ENCODE measurements at places on chromosomes 4 and X. TPM values are rescaled to one million over a fixed set of nuclear protein-coding genes. Genes with fewer than 3 reads are reported as not detected.

Gene HSFX3
- not detected for total RNA-seq

Gene ADGRL3
- 7.6 TPM for total RNA-seq

Gene TMEM31
- total RNA-seq: not detected

Gene GPRASP1
- total RNA-seq: 9.7 TPM

Gene ZCCHC12
- not detected for total RNA-seq

DNA sequence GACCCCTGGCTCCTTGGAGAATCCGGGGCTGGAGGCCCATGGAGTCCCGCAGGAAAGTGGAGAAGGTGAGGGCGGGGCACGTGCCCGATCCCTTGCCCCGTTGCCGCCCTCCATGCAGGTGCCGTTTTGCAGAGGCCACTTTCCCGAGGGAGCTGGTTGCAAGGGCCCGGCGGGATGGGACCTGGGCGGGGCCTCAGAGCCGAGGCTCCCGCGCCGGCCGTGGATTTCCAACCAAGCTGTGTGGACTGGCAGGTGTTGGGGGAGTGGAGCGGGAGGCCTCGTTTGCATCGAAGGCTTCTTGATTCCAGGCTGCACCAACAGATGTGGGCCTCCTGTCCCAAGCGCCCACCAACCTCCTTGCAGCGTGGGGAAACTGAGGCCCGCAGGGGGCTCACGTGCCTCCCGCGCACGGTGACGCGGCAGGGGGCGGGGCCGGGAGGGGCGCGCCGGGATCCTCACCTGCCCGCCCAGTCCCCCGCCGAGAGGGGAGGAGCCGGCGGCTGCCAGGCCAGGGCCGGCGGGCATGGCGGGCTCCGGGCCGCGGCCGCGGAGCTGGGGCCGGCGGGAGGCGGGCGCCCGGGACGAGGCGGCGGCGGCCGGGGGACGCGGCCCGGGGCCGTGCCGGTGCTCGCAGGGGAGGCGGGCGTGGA, 24.9 kb downstream of the SH3BP2 start:
- no peak for DNase-seq

- peak; percentile 64 for DNase-seq
Measured at GRCh38 chrX:153476666-153477363, 6.4 kb upstream of the HAUS7 start.

DNA sequence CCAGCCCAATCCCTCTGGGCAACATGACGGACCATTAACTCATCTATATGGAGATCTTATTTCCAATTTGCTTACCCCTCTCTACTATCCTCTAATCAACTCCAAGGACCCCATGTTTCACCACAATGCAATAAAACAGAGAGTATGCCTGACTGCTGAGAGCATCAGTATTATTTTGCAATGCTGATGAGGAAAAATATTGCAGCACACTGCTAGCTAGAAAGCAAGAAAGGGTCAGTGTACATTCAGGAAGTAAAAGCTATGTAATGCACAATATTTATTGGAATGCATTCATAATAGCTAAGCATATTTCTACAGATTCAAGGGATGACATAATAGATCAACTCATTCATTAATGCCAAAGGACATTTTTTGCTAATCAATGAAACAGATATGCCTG, 33.2 kb downstream of the ARAP2 start:
- DNase-seq: no peak

DNA sequence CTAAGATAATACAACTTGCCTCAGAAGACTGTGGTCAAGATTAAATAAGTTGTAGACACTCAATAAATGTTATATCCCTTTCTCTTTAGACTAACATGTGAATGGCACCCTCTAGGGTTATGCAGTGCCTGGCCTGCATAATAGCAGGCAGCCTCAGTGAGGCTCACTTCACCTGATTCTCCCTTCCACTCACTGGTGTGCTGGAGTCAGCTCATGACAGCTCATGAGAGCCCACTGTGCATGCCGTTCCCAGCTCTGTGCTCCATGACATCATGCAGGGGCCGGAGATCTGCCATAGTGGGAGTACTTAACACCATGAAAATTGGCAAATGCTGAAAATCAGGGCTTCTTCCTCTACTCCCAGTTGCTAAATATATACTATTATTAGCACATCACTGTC, 64.5 kb downstream of the TEC start:
- no peak for DNase-seq

- DNase-seq: no peak
Measured at GRCh38 chr4:75889537-75890199, 12.6 kb downstream of the PPEF2 start.

Data from heart left ventricle (tissue), 16 donors.